Lung (tissue), 17 donors: ENCODE measurements at places on chromosomes 5 and 9. TPM values are rescaled to one million over a fixed set of nuclear protein-coding genes. Genes with fewer than 3 reads are reported as not detected.

The SKIC3 gene
- total RNA-seq: 136 TPM

GRCh38 chr9:11868795-11869194 lies 824.4 kb upstream of the TYRP1 start:
- no peak for DNase-seq

- no peak for DNase-seq
These were observed 21.0 kb downstream of the CDKL3 start for GRCh38 chr5:134345996-134346395.

GRCh38 chr5:10266839-10267238 lies 16.8 kb downstream of the CCT5 start:
- no peak for DNase-seq

- DNase-seq: no peak
These were observed 68.9 kb downstream of the PPIC start for GRCh38 chr5:122967625-122968024.

- no peak for DNase-seq
These were observed 73.7 kb downstream of the ZNF366 start for GRCh38 chr5:72433522-72433921.

DNA sequence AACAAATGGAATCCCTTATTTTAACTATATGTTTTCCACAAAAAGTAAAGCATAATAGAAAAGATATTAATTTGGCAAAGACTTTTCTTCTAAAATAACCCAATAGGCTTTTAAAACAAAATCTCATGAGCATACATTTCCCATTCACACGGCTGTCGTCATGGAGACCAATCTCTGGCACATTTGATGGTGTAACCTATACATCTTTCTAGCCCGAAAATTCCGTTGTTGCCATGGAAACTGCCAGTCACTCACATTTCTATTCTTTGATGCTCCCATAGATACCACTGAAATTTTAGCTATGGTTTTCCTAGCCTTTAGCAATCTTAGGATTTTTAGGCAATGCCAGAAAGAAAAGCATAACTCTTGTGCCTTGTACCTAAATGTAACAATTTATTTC lies 262.9 kb upstream of the TRPM3 start:
- DNase-seq: no peak

DNA sequence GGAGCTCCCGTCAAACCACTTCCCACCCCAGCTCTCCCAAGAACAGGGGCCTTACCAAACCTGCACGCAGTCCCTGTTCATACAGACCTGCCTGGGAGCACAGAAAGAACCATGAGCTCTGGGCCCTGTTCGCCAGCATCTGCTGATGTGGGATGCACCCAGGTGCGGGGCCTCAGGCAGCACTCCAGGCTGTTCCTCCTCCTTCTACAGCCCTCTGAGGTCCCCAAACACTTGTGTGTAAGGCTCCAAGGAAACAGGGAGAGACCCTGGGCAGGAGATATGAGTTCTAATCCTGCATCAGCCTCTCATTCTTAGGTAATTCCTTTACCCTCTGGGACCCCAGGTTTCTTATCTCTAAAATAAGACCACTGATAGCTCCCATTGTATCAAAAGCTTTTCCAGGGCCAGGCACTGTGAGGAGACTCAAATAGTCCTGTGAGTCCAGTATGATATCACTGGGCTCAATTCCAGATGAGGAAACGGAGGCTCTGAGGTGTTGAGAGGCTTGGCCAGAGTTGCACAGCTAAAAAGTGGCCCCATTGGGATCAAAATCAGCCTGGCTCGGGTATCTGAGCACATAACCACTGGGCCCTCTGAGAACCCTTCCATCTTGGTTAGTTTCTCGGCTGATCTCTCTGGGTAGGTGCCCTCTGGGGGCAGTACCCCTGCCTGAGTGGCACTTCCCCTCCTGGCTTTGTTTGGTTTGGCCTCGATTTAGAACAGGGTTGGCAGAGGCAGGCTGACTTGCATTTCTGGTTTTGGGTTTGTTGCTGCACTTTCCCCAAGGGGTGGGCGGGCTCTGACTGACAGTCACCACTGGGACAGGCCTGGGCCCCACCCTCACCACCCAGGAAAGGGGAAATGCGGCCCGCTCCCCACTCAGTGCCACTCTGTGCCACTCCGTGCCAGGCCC lies 116.8 kb downstream of the RGS3 start:
- peak; percentile 87 for DNase-seq

The CDKN2A gene
- total RNA-seq: 4.8 TPM

GRCh38 chr9:130984521-130984920 lies 24.5 kb upstream of the LAMC3 start:
- no peak for DNase-seq

DNA sequence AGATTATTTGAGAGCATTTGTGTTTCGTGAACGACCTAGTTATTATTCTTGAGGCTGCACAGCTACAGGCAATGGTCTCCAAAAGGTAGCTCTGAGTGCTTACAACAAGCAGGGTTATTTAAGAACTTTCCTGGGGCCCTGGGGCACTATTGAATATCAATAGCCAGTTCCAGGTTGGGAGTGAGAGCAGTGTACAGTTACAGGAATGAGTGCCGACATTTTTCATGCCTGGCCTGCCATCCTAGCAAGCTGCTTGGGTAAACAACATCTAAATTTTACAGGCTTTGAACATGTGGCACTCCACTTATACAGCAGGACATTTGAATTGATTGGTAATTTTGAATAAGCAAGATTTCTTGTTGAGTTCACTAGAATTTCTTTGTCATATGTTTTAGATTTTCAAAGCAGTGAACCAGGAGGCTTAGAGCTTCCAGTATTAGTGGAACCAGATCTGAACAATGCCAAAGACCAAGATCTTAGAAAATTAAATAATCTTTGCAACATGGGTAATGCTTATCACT lies 171.9 kb upstream of the GDNF start:
- no peak for DNase-seq

DNA sequence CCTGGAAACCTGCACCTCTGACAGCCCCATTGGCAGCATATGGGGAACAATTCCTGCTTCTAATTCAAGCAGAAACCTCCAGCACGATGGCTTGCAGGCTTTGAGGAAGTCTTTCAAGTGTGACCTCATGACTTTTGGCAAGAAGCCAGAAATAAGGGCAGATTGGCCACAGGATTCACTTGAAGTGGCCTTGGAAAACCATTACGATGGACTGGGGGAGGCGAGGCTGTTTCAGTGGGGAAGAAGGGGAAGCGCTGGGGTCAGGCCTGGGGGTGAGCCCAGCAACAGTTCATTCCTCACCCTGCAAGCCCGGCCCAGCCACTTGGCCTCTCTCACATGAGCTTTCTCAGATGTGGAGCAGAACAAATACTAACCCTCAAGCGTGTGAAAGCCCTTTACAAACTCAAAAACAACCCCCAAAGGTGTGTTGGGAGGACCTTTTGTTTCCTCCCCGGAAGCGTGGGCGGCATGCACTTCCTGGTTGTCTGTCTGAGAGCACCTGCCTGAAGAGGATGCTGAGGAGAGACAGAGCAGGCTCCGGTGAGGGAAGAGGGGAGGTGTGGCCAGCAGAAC lies 26.9 kb upstream of the EEIG1 start:
- peak; percentile 78 for DNase-seq

- no peak for DNase-seq
These were observed 9.4 kb upstream of the MAMDC2 start for GRCh38 chr9:70034271-70034711.

The LRRC26 gene
- 0.77 TPM for total RNA-seq

GRCh38 chr9:16642421-16643109 lies 227.9 kb downstream of the BNC2 start:
- no peak for DNase-seq

The MEGF10 gene
- total RNA-seq: 0.82 TPM

The BAAT gene
- total RNA-seq: 0.17 TPM

DNA sequence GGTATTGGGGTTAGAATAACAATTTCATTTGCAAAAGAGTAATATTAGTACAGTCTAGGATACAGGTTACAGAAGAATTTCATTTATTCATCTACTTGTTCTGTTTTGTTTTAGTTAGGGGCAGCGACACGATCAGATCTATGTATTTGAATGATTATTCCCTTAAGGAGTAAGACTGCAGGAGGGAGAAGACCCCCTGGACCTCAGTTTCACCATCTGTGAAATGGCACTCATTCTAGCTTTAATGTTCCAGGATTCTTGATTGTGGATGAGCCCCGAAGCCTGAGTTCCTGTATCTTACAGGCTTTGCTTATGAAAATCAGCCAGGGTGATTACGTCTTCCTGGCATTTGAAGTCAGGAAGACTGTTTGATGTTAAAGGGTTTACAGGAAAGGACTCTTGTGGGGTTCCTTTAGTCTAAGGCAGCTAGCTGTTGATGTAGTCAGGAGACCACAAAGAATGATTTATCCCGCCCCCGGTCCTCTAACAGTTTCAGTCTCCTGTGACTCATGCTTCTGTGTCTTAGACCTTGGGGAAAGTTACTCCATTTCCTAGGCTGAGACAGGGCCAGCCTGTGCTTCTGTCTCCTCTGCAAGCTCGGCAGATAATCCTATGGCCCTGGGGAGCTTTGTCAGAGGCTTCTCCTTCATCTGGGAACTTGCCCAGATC lies 11.5 kb downstream of the SMIM3 start:
- DNase-seq: no peak

The MARCHF11 gene
- total RNA-seq: not detected

The PROP1 gene
- total RNA-seq: not detected

GRCh38 chr5:40780858-40781257 lies 17.3 kb downstream of the PRKAA1 start:
- DNase-seq: no peak

The LCN9 gene
- not detected for total RNA-seq

The SPATA6L gene
- total RNA-seq: 18.2 TPM

The SLC4A9 gene
- total RNA-seq: 0.11 TPM

GRCh38 chr5:22591461-22591860 lies 261.7 kb downstream of the CDH12 start:
- no peak for DNase-seq

GRCh38 chr5:69292306-69292705 lies 40.3 kb downstream of the CCDC125 start:
- no peak for DNase-seq

The OLFM1 gene
- 8.2 TPM for total RNA-seq

DNA sequence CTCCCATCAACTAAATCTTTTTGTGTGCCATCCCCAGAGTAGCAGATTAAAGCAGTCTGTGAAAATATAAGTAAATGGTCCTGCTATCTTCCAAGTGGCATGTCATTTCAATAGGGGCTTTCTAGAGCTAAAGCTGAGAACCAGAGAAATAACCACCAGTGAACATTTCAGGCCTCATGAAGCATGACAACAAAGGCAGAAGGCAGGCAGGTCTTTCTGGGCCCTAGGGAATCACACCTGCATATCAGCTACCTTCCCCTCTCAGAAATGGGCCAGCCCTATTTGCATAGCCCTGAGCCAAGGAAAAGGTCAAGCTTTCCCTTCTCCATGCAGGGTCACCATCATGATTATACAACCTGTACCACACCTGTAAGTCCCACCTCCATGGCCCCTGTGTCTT lies 205.3 kb downstream of the DEPDC1B start:
- no peak for DNase-seq
